Activated CD4-positive, alpha-beta T cell treated with anti-CD3 and anti-CD28 coated beads, Interleukin-10, Interleukin-2, amounts not matched to agents 100 ng/mL and 50 ng/mL, durations not matched to agents 16 hours and 8 hours (primary cell): ENCODE measurements at places on chromosomes 6 and 20.

- no peak for DNase-seq
These were observed 145.0 kb downstream of the LRRC1 start for GRCh38 chr6:53939830-53940229.

GRCh38 chr20:39049684-39050554, 87.8 kb downstream of the DHX35 start:
- peak; percentile 87 for DNase-seq

GRCh38 chr6:3594201-3594600, 137.4 kb upstream of the SLC22A23 start:
- no peak for DNase-seq

DNA sequence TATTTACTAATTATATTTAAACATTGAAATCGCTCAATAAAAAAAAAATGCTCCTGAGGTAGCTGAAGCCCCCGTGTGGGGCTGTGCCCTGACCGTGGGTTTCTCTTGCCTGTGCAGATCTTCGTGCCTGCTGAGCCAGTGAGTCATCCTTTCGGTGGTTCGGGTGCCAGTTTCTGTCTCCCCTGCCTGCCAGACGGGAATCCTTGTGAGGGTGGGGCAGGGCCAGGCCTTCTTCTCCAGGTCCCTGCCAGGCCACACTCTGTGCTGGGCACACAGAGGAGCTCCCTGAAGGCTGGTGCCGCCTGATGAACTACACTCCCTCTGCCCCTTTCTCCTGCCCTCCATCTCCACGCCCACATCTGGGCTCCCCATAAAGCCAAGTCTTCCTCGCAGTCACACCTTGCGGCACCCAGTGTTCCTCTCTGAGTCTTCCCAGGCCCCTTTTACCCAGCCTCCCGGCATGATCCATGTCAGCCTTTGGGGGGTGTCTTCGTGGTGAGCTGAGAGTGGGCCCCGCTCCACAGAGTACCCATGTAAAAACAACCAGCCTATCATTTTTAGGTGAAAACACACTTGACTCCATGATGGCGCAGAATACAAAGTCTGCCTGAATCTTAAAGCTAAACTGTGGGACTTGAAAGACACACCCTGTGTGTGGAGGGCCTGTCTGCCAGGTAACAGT, 19.3 kb downstream of the FGD2 start:
- DNase-seq, result peak; percentile 92

DNA sequence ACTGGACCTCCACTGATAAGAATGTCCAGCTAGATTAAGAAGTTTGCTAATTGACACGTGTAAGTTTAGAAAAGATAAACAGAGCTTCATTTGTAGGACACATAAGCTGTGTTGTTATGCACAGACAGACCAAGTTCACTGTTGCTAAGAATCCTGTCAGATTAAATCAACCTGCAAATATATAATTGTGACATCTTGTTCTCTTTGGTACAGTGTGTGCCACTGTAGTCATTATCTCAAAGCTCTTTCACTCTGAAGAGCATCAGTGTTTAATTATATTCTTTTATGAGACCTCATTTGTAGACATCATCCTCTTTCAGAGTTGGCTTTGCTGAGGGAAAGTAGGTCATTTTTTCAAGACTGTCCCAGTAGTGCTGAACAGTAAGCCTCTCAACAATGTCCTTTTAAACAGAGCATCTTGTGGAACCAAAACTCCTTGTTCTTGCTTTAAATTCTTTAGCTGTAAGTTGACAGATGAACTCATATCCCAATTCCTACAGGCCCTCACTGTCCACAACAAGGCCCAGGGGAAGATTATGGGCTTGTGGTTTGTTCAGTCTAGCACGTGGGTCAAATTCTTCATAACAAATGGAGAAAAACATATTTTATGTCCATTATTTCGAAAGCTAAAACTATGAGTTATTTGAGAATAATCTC, 252.4 kb downstream of the HDGFL1 start:
- no peak for DNase-seq

DNA sequence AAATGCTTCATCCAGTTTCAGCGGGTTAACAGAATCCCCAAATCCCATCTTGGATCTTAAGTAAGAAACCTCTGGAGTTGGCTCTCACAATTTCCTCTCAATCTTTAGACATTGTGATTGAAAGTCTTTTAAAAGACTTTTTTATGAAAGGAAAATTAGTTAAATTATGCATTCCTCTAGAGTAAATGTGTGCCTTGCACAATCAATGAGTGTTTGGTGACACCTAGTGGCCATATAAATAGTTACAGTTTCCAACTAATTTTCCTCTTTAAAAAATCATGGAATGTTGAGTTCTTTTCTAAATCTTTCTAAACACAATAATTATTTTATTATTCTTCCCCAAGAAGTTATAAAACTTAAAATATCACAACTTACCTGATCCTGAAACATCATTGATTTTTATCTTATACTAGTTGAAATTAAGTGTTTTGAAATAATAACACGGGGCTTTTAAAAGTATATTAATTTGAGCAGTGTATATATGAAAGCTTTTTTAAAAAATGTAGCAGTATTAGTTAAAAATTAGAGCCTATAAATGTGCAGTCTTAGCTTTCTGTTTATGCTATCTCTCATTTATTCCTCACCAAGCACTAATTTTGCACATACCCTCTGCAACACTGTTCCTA, 66.4 kb downstream of the PKHD1 start:
- DNase-seq, result peak; percentile 10

- no peak for DNase-seq
These were observed 195.8 kb upstream of the ARG1 start for GRCh38 chr6:131377112-131377705.

DNA sequence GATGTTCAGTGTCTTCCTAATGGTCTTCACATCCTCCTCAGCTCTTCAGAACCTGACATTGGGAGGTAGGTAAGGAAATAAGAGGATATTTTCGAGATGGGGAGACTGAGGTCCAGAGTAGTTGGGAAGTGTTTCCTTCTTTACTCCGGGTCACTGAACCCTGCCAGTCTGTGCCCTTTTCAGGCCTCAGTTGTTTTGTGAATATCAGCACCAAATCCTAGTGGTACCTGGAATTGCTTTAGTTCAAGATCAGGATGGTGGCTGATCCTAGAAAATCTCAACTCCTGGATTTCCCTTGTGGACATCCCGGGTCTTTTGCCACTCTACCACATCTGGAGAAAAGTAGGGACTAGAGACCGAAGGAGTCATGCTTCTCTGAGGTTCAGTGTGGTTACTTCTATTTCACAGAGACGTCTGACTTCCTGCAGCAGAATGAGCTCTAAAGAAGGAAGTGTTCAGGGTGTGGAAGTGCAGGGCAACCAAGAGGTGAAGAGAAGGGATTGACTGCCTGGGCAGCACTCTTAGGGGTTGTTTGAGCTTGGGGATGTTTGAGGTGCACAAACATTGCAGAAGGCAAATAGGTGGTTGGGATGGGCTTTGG, 995 bp downstream of the STK4 start:
- DNase-seq, result peak; percentile 73

DNA sequence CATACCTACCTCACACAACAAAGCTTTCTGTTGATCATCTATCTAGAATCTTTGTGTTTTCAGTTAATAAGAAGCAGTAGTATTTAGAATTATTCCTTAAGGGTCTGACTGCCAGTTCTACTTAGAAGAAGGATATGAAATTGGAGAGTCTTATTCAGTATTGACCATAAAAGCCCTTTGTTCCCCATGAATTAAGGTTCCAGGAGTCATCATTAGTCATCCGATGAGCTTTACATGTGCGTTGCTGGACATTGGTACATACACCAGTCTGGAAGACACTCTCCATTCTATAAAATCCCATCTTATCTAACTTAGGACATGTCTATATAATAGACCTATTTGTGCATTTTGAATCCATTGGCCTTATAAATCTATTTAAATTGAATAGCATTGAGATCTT, 34.4 kb upstream of the RNF217 start:
- DNase-seq, result no peak

GRCh38 chr20:13363473-13363872, 142.4 kb downstream of the ISM1 start:
- DNase-seq, result no peak

- no peak for DNase-seq
These were observed 27.8 kb upstream of the KIF16B start for GRCh38 chr20:16601047-16601446.

DNA sequence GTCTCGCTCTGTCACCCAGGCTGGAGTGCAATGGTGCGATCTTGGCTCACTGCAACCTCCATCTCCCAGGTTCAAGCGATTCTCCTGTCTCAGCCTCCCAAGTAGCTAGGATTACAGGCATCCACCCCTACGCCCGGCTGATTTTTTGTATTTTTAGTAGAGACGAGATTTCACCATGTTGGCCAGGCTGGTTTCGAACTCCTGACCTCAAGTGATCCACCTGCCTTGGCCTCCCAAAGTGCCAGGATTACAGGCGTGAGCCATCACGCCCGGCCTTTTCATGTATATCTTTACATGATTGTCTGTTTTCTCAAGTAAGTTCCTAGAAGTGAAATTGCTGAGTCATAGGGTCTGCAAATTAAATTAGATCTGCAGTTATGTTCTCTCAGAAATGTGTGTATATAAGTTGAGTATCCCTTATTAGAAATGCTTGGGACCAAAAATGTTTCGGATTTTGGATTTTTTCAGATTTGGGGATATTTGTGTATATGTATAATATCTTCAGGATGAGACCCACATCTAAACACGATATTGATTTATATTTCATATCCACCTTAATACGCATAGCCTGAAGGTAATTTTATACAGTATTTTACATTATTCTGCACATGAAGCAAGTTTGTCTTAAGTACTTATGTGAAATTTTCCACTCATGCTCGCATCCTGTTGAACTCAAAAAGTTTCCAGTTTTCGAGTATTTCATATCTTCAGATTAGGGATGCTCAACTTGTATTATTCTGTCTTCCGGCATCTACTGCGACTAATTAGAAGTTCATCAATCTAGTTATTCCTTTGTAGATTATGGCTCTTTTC, 40.4 kb downstream of the TAB2 start:
- no peak for DNase-seq

DNA sequence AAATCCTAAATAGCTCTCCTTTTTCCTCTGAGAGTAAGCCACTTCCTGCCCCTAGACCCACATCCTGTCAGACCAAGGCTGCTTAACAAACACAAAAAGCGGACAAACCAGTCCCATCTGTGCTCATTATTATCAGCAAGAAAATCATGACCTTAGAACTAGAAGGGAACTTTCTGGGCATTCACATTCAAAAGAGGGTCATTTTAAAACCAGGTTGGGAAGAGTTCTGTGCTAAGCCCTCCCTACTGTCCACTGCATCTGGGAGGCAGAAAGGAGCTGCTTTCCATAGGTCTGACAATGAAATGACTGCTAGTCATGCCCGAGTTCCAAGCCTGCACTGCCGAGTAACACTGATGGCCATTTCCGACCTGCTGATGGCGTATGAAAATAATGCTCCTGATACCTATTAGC, 15.4 kb downstream of the EZR start:
- peak; percentile 71 for DNase-seq

- no peak for DNase-seq
These were observed 83.7 kb downstream of the STXBP5 start for GRCh38 chr6:147287869-147288271.

GRCh38 chr6:127539272-127539671, 20.1 kb upstream of the MTCL3 start:
- peak; percentile 13 for DNase-seq

GRCh38 chr20:44750081-44750805, 4.6 kb downstream of the KCNK15 start:
- peak; percentile 18 for DNase-seq

DNA sequence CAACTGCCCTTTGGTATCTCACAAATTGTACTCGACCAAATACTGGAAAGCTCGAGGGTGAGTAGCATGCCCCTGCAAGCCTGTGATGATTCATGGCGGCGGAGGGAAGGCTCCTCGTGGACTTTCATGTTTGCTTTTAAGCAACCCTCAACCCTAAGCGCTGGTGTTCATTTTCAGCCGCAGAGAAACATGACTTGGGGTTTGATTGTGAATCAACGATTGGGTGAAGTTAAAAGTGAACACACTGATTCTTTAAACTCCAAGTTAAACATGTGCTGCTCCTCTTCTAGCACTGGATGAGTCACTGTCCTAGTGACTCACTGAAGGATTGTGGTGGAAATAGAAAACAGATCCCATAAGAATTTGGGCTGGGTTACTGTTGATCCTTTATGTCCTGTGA, 8.3 kb downstream of the CD109 start:
- peak; percentile 76 for DNase-seq

DNA sequence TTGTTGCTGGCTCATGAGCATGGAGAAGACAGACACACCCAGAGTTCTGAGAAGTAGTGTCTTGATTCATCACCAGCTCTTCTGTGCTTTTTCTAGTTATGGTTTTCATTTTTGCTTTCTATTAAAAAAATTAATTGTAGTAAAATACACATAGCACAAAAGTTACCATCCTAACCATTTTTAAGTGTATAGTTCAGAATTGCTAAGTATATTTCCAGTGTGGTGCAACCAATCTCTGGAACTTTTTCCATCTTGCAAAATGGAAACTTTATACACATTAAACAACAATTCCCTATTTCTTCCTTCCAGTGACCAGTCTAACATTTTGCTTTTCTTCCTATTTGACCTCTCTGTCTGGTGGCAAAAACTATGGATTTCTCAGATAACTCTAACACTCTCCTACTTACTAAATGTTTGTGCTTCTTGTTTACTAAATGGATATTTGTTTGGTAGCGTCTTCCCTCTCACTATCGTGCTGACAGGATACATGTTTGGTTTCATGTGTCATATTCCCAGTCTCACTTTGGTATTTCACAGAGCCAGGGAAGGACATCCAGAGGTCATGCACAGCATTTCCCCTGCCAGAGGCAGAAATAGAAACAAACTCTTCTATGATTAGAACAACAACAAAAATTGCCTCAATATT, 40.6 kb downstream of the TXLNB start:
- DNase-seq, result peak; percentile 30

- no peak for DNase-seq
These were observed 80.7 kb upstream of the CCDC167 start for GRCh38 chr6:37580176-37580955.

GRCh38 chr20:6053776-6054688, at the start of gene LRRN4:
LRRN4 (minus strand) TSS chr20:6054060; CDS start chr20:6052799, 1,261 bp downstream.
- no peak for DNase-seq

- DNase-seq, result peak; percentile 79
These were observed 122.6 kb downstream of the HIVEP2 start for GRCh38 chr6:142822383-142822782.

GRCh38 chr20:13670160-13670559, 31.4 kb upstream of the TASP1 start:
- no peak for DNase-seq

DNA sequence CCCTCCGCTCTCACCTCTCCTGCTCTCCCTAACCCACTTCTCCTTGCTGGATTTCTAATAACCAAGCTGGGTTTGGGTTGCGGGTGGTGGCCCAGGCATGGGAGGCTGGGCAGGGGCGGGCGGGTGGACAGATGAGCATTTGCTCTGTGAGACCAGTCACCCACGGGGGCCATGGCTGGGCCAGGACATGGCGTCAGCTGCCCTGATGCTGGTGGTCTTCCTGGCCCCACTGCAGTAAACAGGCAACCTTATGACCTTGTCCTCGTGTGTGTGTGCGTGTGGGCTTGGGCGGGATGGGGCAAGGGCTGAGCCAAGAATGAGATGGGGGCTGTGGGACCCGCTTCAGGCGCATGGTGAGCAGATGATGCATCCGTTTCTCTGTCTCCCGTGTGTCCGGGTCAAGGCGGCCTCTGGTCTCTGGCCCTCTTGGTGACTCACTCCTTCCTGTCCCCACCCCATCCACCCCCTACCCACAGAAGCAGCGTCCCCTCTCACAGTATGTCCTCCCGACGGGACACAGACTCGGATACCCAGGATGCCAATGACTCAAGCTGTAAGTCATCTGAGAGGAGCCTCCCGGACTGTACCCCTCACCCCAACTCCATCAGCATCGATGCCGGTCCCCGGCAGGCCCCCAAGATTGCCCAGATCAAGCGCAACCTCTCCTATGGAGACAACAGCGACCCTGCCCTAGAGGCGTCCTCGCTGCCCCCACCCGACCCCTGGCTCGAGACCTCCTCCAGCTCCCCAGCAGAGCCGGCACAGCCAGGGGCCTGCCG, 41.4 kb upstream of the MYL9 start:
- DNase-seq, result no peak
